ENCODE measurements at places on chromosomes 4 and X. TPM values are rescaled to one million over a fixed set of nuclear protein-coding genes. Genes with fewer than 3 reads are reported as not detected.

- peaks cover 2% of the 10 kb centered on the region for H3K4me1 ChIP-seq
- no peak for DNase-seq
- no peak overlapping the region for H3K27ac ChIP-seq
- H3K4me3 ChIP-seq = no peak overlapping the region
These were observed 9.6 kb upstream of the TMSB4X start for GRCh38 chrX:12965131-12965940.

GRCh38 chr4:81623434-81623833, 151.7 kb upstream of the RASGEF1B start:
- no peaks in the 10 kb centered on the region for H3K36me3 ChIP-seq
- no peak overlapping the region for H3K27ac ChIP-seq
- DNase-seq = no peak
- no peaks in the 10 kb centered on the region for H3K27me3 ChIP-seq
- no peaks in the 10 kb centered on the region for H3K4me1 ChIP-seq

DNA sequence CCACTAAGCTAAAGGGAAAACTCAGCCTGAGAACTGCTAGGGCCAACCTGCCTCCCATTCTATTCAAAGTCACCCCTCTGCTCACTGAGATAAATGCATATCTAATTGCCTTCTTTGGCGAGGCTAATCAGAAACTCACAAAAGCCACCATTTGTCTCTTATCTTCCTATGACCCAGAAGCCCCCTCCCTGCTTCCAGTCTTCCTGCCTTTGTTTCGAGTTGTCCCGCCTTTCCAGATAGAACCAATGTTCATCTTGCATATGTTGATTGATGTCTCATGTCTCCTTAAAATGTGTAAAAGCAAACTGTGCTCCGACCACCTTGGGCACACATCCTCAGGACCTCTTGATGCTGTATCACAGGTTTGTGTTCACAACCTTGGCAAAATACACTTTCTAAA, 459.8 kb downstream of the FSTL5 start:
- no peaks in the 10 kb centered on the region for H3K4me1 ChIP-seq
- H3K27ac ChIP-seq = no peak overlapping the region
- no peak overlapping the region for H3K4me3 ChIP-seq
- H3K27me3 ChIP-seq = no peaks in the 10 kb centered on the region
- no peak for DNase-seq

GRCh38 chr4:8507196-8507570, 66.6 kb downstream of the TRMT44 start:
- DNase-seq = no peak
- peaks cover 18% of the 10 kb centered on the region for H3K27me3 ChIP-seq
- H3K4me1 ChIP-seq = peaks cover 17% of the 10 kb centered on the region
- no peak overlapping the region for H3K4me3 ChIP-seq

DNA sequence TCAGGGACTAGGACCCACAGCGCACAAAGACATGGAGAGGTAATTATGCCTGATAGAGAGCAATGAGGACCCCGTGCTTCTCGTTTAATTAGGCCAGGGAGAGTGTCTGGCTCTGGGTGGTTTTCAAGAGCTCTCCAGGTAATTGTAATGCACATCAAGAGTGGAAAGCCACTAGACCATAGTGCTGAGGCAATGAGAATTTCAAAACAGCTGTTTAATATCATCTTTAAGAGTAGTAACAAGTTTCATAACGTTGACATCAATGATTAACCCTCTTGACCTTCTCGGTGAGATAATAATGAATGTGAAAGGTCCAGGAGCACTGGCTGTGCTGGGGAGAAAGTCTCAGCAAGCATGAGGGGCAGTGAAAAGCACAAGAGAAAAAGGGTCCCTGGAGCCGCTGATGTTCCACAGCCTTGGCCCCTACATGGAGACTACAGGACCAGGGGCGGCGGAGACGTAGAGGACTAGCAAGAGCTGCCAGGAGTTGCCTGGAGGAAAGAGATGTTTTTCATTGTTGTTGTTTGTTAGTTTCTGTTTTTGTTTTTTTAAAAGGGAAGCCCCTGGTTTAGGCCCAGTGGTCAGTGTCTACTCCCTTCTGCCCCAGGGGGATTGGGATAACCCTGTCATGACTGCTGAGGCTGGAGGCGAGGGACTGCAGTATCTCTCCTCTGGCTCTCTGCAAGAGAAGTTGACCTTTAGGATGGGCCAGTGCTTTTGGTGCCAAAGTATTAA, 14.8 kb upstream of the CXCR3 start:
- H3K27me3 ChIP-seq = peaks cover 6% of the 10 kb centered on the region
- H3K36me3 ChIP-seq = no peaks in the 10 kb centered on the region
- no peak overlapping the region for H3K4me3 ChIP-seq
- H3K4me1 ChIP-seq = no peaks in the 10 kb centered on the region
- no peak for DNase-seq
- no peak overlapping the region for H3K27ac ChIP-seq

DNA sequence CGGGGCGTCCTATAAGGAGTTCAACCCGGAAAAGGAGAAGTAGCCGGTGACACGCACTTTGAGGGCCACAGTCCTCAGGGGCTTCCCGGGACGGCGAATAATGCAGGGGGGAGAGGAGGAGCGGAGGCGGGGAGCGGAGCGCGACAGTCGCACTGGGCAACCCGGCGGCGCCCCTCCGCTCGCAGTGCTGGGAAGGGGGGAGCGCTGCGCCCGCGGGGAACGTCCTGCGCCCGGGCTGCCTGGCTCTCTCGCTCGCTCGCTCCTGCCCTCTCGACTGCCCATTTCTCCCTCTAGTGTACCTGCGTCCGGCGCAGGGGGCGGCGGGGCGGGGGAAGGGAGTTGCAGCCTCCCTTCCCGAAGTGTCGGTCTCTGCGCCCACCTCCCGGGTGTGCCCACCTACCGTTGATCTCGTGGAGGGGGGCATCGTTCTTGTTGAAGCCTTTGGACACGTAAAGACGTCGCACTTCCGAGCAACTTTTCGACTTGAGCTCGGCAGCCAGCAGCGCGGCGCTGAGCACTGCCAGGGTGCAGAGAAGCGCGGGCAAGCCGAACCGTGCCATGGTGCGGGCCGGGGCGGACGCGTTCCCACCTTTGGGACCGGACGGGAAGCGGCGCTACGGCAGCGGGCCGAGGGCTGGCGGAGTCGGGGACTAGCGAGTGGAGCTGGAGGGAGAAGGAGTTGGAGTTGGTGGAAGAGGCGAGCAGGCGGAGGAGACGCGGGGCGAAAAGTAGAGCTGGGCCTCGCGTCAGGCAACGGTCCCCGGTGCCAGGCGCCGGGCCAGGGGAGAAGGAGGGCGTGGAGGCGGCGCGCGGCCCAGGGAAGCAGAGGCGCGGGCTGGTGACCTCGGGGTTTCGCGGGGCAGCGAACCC, 648 bp downstream of the GPC4 start:
- peak overlapping the region; percentile 59 for H3K27ac ChIP-seq
- H3K36me3 ChIP-seq = no peaks in the 10 kb centered on the region
- peak overlapping the region; percentile 96 for H3K4me3 ChIP-seq
- DNase-seq = no peak

- no peaks in the 10 kb centered on the region for H3K4me1 ChIP-seq
- H3K36me3 ChIP-seq = no peaks in the 10 kb centered on the region
- H3K4me3 ChIP-seq = no peak overlapping the region
- no peaks in the 10 kb centered on the region for H3K27me3 ChIP-seq
- no peak overlapping the region for H3K27ac ChIP-seq
These were observed 382.7 kb downstream of the UNC5C start for GRCh38 chr4:95165926-95166524.

DNA sequence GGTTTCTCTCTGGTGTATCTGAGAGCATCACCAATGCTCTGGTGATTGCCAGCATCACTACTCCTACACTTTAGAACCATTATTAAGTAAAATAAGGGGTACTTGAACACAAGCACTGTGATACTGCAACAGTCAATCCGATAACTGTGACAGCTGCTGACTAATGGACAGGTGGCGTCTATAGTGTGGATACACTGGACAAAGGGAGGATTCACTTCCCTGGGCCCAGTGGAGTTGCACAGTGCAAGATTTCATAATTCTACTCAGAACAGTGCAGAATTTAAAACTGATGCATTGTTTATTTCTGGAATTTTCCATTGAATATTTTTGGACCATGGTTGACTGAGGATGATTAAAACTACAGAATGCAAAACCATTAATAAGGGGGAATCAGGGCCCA, 97.8 kb downstream of the SHROOM3 start:
- no peaks in the 10 kb centered on the region for H3K36me3 ChIP-seq
- no peak for DNase-seq
- H3K4me1 ChIP-seq = peaks cover 3% of the 10 kb centered on the region
- H3K27ac ChIP-seq = no peak overlapping the region
- no peak overlapping the region for H3K4me3 ChIP-seq
- no peaks in the 10 kb centered on the region for H3K27me3 ChIP-seq

- H3K4me1 ChIP-seq = peaks cover 25% of the 10 kb centered on the region
- H3K27me3 ChIP-seq = no peaks in the 10 kb centered on the region
- H3K36me3 ChIP-seq = peaks cover 15% of the 10 kb centered on the region
These were observed 162.1 kb downstream of the CBR4 start for GRCh38 chr4:168847771-168848502.

DNA sequence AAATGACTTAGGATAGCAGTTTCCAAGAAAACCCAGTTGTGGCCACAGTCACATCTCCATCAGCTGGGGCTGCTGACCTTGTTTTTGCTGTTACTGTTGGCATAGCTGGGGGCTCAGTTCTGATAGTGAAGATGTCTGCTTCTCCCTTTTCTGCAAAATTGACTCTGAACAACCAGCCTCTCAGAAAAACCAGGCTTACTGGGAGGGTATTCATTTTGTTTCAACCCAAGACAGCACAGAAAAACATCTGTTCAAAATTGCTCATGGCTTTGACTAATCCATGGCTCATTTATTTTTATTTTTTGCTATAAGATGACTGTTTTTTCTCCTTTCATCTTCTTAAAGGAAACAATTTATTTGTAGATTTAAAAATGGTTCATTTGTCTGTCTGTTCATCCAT, 53.1 kb downstream of the RASL11B start:
- H3K27ac ChIP-seq = no peak overlapping the region
- H3K4me1 ChIP-seq = peaks cover 16% of the 10 kb centered on the region
- DNase-seq = peak; percentile 25
- H3K4me3 ChIP-seq = no peak overlapping the region
- no peaks in the 10 kb centered on the region for H3K36me3 ChIP-seq
- H3K27me3 ChIP-seq = no peaks in the 10 kb centered on the region

GRCh38 chrX:119646515-119646914, 40.3 kb upstream of the NKRF start:
- H3K36me3 ChIP-seq = peaks cover 4% of the 10 kb centered on the region
- no peak overlapping the region for H3K4me3 ChIP-seq
- no peak overlapping the region for H3K27ac ChIP-seq
- no peaks in the 10 kb centered on the region for H3K4me1 ChIP-seq

DNA sequence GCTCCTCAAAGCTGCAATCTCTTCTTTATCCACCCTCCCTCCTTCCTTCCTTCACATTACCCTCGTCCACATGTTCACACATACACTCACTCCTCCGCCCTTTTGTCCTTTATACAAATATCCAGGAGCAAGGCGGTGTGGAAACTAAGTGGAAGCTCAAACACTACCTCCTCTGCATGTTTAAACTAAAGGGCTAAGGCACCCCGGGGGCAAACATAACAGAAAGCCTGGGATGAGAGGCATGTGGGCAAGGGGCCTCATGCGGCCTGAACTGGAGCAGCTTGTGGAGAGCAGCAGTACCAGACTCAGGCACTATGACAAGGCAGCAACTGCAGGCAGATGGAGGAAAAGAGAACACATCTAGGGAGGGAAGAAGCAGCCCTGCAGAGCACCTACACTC, 9.5 kb downstream of the MAB21L2 start:
- H3K4me3 ChIP-seq = no peak overlapping the region
- H3K4me1 ChIP-seq = no peaks in the 10 kb centered on the region
- H3K27me3 ChIP-seq = no peaks in the 10 kb centered on the region
- no peak for DNase-seq
- H3K36me3 ChIP-seq = no peaks in the 10 kb centered on the region

- no peaks in the 10 kb centered on the region for H3K4me1 ChIP-seq
- H3K27me3 ChIP-seq = no peaks in the 10 kb centered on the region
These were observed 30.2 kb downstream of the DMP1 start for GRCh38 chr4:87680271-87680670.

GRCh38 chr4:82500435-82501153, 61.2 kb downstream of the TMEM150C start:
- no peak overlapping the region for H3K27ac ChIP-seq
- H3K4me1 ChIP-seq = peaks cover 4% of the 10 kb centered on the region
- DNase-seq = peak; percentile 30
- no peaks in the 10 kb centered on the region for H3K36me3 ChIP-seq

GRCh38 chrX:87580862-87581261, 63.3 kb downstream of the KLHL4 start:
- H3K36me3 ChIP-seq = no peaks in the 10 kb centered on the region
- DNase-seq = no peak
- no peaks in the 10 kb centered on the region for H3K27me3 ChIP-seq
- H3K4me1 ChIP-seq = no peaks in the 10 kb centered on the region
- H3K27ac ChIP-seq = no peak overlapping the region

GRCh38 chr4:7785017-7785416, 154.6 kb downstream of the AFAP1 start:
- H3K27me3 ChIP-seq = no peaks in the 10 kb centered on the region
- H3K4me3 ChIP-seq = no peak overlapping the region
- H3K4me1 ChIP-seq = peaks cover 12% of the 10 kb centered on the region
- DNase-seq = peak; percentile 51

- DNase-seq = peak; percentile 27
- no peak overlapping the region for H3K4me3 ChIP-seq
- H3K4me1 ChIP-seq = no peaks in the 10 kb centered on the region
- no peak overlapping the region for H3K27ac ChIP-seq
- H3K27me3 ChIP-seq = peaks cover 4% of the 10 kb centered on the region
These were observed 42.6 kb downstream of the CHRNA9 start for GRCh38 chr4:40377512-40378365.

MUC7 gene
- total RNA-seq = not detected

ABCG2 gene
- 1.4 TPM for total RNA-seq

KLF8 gene
- total RNA-seq = not detected

DKK2 gene
- total RNA-seq = 0.83 TPM
